ENCODE measurements at places on chromosomes 12 and 14. TPM values are rescaled to one million over a fixed set of nuclear protein-coding genes. Genes with fewer than 3 reads are reported as not detected.

ANO2 gene
- total RNA-seq = 12.7 TPM

SSPN gene
- 2.0 TPM for total RNA-seq

OVCH1 gene
- 0.21 TPM for total RNA-seq

SLC25A47 gene
- total RNA-seq = 0.04 TPM

GOLGA5 gene
- total RNA-seq = 33.7 TPM

CD163 gene
- total RNA-seq = not detected

STX2 gene
- total RNA-seq = 34.5 TPM

SPTB gene
- under 0.01 TPM for total RNA-seq

All from pulmonary artery endothelial cell (primary cell).